Pancreas (tissue), 10 donors: ENCODE measurements at places on chromosomes 16 and 17. TPM values are rescaled to one million over a fixed set of nuclear protein-coding genes. Genes with fewer than 3 reads are reported as not detected.

The KATNB1 gene
- polyA plus RNA-seq = 14.1 TPM

The SRL gene
- polyA plus RNA-seq = 0.42 TPM

The EPX gene
- not detected for polyA plus RNA-seq

The PARD6A gene
- polyA plus RNA-seq = 11.6 TPM

The MYH8 gene
- polyA plus RNA-seq = not detected

The WSB1 gene
- polyA plus RNA-seq = 49.8 TPM

The SDR42E2 gene
- polyA plus RNA-seq = 0.07 TPM

The CARD14 gene
- 0.33 TPM for polyA plus RNA-seq

The SGF29 gene
- 46.6 TPM for polyA plus RNA-seq

The MT1F gene
- 94.6 TPM for polyA plus RNA-seq

The MRPL28 gene
- 58.1 TPM for polyA plus RNA-seq
